Muscle of back (tissue), 13 donors: ENCODE measurements at places on chromosomes 2 and 18.

GRCh38 chr2:142290931-142291330 lies 160.1 kb upstream of the LRP1B start:
- DNase-seq, result no peak

DNA sequence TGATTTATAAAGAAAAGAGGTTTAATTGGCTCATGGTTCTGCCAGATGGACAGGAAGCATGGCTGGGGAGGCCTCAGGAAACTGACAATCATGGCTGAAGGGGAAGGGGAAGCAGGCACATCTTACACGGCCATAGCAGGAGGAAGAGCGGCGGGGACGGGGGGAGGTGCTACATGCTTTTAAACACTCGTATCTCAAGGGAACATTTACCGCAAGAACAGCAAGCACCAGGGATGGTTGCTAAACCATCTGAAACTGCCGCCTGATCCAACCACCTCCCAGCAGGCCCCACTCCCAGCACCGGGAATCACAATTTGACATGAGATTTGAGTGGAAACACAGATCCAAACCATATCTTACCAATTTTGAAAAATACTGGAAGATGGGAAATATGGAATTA lies 362.8 kb downstream of the FBXO15 start:
- DNase-seq, result no peak

GRCh38 chr2:43218702-43219382 lies 7.6 kb downstream of the ZFP36L2 start:
- DNase-seq, result peak; percentile 62

DNA sequence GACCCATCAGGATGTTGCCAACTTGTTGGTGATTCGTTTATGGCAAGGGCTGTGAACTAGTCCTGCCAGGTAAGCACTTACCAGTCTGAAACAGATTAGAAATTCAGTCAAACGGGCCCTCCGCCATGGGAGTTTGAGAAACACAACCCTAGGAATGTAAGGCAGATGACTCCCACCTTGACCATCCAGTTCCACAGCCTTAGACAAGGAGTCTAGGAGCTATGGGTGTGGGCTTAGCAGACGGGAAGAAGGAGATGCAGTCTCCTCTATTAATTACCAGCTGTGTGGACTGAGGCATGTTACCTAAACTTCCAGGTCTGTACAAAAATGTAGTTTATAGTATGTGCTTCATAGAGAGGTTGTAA lies 319.4 kb upstream of the NCKAP5 start:
- peak; percentile 3 for DNase-seq

DNA sequence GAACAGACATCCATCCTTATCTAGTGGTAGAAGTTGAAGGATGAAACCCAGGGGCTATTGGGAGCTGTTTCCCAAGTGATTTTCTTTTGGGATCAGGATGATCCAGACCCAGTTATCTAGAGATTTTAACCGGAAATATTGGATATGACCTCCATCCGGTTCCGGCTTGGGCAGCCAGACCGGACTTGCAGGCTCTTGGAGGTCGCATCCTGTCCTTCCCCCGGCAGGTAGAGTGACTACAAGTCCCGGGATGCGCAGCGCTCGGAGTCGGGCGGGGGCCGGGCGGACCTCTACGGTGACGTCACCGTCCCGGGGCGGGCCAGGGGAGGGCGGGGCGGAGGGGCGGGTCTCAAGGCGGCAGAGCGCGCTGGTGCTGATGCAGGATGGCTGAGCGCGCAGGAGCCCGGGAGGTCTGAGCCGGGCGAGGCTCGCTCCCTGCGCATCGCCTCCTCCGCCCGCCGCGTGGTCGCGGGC lies at the start of gene KIF5C:
KIF5C (plus strand) TSS at position 360 of the 474 bp plus-strand sequence. CDS start 391 bp downstream, outside the sequence.
- peak; percentile 80 for DNase-seq

DNA sequence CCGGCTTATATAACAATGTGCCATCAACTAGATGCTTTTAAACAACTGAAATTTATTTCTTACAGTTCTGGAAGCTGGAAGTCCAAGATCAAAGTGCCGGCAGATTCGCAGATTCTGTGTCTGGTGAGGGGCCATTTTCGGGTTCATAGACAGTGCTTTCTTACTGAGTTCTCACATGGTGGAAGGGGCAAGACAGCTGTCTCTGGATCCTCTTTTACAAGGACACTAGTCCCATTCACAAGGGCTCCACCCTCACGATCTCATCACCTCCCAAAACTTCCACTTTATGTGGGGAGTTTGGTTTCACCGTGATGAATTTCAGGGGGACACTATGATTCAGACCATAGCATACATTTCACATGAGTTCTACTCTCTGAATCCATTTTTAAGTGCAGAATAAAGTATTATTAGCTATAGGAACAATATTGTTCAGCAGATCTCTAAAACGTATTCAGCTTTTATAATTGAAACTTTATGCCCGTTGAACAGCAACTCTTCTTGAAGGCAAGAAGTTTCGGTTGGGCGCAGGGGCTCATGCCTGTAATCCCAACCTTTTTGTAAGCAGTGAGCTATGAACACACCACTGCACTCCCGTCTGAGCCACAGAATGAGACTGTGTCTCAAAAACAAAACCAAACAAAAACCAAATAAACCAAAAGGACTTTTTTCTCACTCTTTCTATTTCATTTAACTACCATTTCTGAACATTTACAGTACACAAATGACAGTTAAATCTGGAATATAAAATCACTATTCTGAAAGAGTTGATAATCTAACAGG lies 502.8 kb downstream of the CMPK2 start:
- DNase-seq, result no peak

GRCh38 chr2:20955277-20956026 lies 88.4 kb downstream of the APOB start:
- DNase-seq, result no peak

DNA sequence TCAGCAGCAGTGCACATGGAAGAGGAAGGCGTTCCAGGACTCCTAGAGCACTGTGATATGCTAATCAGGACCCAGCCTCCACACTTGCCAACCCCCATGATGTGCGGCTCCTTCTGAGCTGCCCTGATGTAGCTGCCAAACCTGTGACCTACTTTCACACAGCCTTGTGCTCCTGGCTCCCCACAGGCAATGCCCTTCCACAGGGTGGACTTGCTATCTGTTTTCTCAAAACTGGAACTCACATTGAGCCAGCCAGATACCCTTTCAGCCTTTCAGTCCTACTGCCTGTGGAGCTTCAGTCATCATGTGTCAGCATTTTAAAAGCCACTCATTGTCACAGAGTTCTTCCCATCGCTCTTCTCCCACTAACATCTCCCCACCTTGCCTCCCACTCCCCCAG lies 181.6 kb downstream of the AFF3 start:
- no peak for DNase-seq

- DNase-seq, result no peak
Measured at GRCh38 chr18:27577265-27577664, 392.2 kb upstream of the CHST9 start.

DNA sequence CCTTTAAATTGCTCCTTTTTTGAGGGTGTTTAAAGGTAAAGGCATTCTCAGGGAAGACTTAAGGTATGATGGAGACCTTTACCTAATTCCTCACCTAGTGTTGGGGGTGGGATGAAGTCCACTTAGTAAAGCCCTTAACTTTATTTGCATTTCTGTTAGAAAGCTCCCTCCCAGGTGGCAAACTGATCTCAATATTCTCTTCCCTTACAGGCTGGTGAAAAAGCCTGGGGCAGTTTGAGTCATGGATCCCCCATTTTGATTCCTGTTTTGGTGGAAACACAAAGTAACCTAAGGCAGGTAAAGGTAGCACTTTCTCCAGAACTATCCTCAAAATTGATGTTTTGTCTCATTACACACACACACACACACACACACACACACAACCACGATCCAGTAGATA lies 33.8 kb upstream of the HNRNPA3 start:
- no peak for DNase-seq

DNA sequence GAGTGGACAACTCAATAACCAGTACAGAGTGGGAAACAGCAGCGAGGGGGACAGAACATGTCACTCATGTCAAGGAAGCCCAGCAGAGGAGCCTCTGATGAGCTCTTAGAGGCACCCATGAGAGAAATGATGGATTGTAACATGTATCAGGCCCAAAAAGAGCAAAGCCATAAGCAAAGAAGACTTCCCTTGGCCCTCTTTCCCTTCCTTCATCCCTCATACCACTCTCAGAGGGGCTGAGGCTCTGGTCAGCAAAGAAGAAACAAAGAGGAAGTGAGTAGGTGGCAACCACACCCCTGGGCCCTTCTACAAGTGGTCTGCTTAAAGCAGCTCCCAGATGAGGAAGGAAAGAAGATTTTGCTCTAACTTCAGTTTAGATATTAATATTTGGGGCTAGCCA lies 112.8 kb downstream of the CDC42EP3 start:
- no peak for DNase-seq

DNA sequence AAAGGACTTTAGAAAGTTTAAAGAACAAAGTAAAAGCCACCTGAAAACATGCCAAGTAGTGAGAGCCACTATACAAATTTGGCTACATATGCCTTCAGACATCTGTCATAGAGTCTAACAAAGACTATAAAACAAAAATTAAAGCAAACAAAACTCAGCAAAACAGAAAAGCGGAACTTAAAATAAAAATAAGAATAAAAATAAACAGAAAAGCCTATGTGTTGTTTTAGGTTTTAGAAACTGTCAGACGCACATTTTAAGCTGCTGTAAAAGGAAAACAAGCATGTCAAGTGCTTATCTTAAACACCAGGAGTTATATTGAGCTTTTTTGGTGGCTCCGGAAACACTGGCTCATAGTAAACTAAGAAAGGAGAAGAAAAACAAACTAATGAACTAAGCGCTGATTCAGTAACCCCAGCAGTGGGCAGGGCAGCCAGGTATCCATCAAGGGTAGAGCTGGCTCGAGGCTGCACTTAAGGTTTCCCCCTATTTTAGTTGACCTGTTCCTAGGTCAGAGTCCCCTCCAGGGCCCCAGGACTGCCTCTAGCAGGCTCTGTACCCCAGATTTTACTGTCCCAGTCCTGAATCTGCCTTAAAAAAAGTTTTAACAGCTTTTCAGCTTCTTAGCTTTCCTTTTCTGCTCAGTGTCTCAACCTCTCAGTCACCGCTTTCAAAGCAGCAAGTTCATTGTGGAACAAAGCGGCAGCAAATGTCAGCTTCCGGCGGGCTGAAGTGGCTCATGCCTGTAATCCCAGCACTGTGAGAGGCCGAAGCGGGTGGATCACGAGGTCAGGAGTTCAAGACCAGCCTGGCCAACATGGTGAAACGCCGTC lies 15.4 kb upstream of the RMC1 start:
- DNase-seq, result no peak

DNA sequence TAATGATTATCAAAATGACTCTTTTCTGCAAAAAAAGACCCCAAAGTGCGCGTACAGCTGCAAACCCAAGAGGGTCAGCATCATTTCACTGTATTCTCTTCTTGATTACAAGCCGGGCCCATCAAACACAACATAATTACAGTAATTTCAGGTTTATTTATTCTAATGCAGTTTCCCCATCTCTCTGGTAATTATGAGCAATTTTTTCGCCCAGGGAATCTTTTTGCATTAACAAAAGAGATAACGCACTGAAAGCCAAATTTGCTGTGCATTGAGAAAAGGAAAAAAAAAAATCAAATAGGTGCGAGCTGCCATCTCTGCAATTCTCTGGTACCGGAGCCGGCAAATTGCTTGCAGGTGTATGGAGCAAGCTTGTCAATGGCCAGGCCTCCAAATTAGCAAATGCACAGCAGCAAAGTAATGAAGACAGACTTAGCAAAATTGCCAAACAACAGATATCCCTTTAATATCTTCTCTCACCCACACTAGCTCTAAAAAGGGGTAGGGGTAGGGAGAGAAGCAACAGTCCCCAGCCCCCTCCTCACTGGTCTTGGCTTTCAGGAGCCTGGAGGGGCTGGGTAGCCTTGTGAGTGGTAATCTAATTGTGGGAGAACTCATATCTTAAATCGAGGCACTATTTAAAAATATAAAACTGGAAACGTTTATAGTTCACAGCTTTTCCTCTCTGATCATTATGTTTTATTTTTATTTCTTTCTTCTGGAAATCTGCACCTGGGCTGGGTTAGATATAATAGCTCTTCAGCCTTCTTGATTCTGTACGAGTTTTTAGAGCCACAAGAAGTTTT lies 6.7 kb downstream of the DLX1 start:
- peak; percentile 54 for DNase-seq

- no peak for DNase-seq
Measured at GRCh38 chr2:31014516-31014915, 123.7 kb downstream of the GALNT14 start.

DNA sequence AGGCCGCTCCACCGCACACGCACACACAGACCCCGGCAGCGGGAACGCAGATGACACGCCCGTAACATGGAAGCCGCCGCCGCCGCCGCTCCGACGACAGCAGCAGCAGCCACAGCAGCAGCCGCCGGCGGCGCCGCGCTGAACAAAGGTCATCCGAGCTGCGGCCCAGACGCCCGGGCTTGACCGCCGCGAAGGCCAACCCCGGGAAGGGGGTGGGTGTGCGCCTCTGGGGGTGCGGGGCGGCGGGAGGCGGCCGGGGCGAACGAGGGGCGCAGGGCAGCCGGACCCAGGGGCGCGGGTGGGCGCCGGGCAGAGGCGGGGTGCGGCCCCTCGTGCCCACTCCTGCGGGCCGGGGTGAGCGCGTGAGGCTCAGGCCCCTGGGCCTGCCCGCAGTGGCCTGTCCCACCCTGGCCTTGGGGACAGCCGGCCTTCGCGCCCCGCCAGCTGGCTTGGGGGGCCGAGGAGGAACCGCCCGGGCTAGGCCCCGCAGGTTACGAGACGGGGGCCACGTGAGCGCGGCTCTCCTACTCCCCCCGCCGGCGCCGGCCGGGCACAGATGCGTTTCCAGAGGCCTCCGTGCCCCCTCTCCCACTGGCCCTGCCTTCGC lies 1.0 kb upstream of the ZNF532 start:
- DNase-seq, result peak; percentile 81

GRCh38 chr2:48668992-48669391 lies 51.3 kb downstream of the GTF2A1L start:
- DNase-seq, result no peak

DNA sequence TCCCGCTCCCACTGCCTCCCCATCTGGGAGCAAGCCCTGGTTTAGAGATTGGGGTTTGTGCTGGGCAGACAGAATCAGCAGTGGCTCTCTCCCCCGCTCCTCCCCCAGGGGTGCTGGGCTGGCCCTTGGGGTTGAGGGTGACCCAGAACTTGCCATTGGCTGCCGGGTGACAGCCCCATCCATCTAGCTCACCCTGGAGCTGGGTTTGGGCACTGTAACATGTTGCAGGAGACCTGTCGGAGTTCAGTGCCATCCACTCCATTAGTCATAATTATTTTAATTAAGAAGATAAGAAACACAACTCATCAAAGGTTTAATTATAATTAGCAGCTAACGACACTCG lies 111.4 kb upstream of the OTOS start:
- DNase-seq, result no peak
